CD4-positive, alpha-beta T cell treated with Interferon gamma for 1 hour (primary cell): ENCODE measurements at places on chromosomes 1 and 21.

DNA sequence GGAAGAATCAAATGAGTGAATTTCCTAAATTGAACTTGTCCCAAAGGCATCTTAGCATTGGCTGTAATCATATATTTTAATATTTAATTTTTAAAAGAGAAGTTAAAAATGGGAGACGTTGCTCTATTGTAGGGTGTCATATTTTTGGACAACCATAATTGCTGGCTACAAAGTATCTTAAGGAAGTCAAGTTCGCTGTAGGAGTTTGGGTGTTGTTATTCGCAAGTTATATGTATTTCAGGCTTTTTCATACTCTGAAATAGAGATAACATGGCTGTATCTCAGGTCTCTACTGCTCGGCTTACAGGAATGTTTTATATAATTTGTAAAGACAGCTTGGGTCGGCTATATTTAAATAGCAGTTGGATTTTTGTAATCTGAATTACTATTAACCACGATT is 852 bp downstream of the TMEM50A start:
- DNase-seq: no peak

- DNase-seq: no peak
Observed at GRCh38 chr1:8701794-8702471, 115.5 kb downstream of the RERE start.

DNA sequence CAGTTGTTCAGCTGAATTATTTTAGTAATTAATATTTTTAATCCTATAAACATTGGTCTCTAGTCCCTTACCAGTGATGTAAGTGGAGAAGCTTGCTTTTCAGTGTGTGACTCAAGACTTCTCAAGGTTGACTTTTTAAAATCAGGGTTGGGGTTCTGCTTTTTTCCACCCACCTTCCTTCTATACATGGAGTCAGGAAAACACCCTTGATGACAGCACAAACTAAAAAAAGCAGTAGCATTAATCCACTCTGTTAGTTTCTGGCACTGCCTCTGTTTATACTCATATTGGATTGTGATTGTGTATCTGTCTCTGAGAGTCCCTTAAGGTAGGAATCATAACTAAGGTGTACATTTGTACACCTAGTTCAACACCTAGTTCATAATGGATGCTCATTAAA is 8.3 kb upstream of the PLEKHO1 start:
- no peak for DNase-seq

DNA sequence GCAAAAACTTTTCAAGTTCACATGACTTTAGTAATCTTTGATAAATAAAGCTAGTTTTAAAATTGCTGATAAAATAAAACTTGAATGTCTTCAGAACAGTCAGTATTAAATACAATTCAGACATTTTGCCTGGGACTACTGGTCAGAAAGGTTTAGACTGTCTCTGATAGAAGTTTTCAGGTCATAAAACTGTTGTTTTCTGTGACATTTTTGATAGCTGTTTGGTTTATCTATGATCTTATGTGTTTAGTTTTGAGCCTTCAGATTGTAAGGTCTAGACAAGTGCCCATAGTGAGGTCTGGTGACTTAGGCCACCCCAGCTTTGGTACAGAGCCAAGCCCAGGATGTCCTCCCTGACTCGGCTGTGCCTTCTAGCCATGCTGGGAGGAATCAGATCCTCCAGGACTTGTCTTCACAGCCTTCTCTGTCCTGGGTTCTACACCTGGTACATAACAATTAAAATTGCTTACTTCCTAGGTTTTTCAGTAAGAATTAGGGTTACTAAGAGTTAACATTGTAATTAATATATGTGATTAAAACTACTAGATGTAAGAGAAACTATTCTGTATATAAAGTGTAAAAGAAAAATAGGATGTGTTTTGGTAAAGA is 15.1 kb upstream of the DNAH14 start:
- DNase-seq: no peak

GRCh38 chr1:168273575-168273974 is 7.1 kb upstream of the TBX19 start:
- no peak for DNase-seq

DNA sequence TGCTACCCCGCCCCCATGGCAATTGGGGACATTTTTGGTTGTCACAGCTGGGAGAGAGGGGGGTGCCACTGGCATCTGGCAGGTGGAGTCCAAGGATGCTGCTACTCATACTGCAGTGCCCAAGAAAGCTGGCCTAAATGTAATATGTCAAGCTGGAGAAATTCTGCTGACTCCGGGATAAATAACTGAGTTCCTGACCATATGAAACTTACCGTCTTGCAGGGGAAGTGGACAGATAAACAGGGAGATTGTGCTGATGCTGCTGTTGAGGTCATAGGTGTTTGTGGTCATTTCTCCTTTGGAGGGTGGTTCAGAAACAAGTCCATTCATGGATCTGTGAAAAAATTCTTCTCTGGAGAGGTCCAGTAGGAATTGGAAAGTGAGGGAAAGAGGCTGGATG is 54.4 kb downstream of the KAZN start:
- no peak for DNase-seq

DNA sequence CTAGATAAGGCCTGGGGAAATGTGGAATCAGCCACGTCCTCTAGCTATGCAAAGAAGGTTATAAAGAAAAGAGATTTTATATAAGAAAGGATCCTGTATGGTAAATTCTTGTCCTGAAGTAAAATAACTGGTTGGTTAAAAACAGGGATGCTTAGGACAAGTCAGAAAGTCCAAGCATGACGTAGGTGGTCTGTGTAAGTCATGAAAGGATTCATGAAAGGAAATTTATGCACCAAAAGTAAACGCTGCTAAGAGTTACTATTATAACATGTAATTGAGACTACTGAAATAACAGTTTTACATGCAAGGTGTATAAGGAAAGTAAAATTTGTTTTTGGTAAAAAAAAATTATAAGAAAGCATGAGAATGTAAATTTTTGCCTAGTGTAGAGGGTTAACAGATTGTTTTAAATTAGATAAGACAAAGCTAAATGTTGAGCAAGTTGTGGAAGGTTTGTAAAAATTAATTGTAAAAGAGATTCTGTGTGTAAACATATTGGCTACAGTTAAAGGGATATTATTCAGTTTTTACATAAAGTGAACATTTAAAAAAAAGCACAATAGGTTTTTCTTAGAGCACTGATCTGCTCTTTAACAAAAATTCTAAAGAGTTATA is 43.9 kb downstream of the PIGK start:
- DNase-seq: no peak

- DNase-seq: no peak
Observed at GRCh38 chr1:90782046-90782445, 64.9 kb upstream of the BARHL2 start.

DNA sequence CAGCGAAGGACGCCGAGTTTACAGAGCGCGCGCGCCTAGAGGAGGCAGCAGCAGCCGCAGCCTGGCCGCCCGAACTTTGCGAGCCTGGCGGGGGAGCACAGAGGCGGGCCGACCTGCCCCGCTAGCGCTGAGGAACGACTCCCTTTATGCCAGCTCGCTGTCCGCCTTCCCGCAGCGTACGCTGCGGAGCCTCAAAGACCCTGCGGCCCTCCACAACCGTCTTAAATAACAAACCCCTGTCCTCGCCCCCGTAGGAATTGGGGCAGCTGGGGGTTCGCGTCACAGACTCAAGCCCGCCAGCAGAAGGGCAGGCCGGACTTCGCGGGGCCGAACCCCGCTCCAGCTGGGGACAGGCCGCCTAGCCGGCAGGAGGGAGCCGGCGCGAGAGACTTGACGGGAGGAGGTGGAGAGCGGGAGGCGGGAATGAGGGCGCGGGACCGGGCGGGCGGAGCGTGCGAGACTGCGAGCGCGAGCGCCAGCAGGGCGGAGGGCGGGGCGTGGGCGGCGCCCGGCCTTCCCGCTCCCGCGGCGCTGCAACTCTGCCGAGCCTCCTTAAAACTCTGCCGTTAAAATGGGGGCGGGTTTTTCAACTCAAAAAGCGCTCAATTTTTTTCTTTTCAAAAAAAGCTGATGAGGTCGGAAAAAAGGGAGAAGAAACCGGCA is 1.8 kb upstream of the CDKN2C start:
- peak; percentile 76 for DNase-seq

DNA sequence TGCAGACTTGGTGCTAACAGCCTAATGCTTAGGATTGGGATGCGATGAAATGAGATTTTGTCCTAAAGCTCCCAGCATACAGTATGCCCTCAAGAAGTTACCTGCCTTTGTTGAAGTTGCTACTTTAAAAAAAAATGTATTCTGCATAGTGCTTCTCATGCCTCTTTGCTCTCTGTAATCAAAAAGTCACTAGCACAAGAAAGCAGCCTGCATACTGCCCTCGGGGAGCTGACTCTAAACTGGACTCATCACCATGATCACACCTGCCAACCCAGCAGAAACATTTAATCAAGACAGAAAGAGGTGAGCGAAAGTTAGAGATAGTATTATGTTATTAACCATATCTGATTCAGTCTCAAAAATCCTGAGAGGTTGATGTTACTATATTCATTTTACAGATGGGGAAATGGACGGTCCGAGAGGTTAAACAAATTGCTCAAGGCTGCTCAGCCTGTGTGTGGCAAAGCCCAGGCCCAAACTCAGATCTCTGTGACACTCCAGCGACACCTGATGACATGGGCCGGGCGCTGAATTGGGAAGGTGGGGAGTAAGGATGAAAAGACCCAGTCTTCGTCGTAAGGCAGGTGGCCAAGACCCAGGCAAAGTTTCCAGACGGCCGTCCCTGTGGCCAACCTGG is 1.1 kb downstream of the BATF3 start:
- no peak for DNase-seq

DNA sequence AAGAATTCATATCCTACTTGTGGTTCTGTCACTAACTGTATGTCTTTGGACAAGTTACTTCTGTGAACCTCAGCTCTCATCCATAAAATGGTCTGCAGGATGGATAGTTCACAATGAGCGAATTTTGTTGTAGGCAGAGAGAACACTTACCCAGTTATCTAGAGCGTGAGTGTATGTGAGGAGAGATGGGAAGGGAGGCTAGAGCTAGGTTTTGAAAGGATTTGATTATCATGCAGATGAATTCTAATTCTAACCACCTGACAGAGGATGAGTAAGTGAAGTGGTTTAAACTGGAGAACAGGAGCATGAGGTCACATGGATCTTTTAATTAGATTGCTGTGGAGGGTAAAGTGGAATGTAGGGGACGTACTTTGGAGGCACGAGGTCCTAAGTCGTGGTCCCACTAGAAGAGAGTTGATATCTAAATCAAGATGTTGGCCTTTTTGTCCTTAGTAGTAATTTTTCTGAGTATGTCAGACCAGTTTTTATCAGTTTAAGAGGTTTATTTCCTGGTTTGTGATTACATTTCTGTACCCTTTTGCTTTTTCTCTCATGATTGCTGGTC is 5.0 kb downstream of the SUCO start:
- no peak for DNase-seq

DNA sequence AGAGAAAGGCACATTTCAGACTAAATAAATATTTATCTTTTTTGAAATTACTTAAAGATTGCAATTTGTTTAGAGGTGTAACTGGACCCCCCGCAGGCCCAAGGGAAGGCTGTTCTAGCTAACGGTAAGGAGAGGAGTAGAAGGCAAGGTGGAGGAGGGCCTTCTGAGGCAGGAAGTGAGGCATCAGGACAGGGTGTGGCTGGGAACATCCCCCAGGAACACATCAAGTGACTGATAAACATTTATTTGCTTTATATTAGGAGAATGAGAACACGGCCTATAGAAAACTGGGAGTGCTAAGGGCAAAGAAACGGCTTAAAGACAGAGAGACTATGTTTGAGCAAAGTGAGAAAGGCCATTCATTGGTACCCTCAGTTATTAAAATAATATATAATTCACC is 23.2 kb downstream of the HIVEP3 start:
- no peak for DNase-seq

- DNase-seq: no peak
Observed at GRCh38 chr1:213749558-213749957, 238.2 kb upstream of the PROX1 start.

GRCh38 chr1:155018617-155019348 is 14.8 kb downstream of the DCST2 start:
- DNase-seq: no peak

DNA sequence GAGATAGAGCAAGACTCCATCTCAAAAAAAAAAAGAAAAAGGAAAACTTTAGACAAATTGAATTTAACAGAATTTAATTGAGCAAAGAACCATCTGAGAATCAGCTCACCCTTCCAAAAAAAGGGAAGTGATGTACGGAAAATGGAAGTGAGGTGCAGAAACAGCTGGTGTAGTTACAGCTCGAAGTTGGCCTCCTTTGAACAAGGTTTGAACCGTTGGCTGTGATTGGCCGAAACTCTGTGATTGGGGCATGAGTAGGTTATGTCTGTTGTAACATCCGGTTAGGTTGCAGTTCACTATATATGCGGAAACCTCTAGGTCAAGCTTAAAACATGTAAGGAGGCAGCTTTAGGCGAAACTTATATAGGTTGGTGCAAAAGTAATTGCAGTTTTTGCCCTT is 97.9 kb upstream of the KIF26B start:
- DNase-seq: peak; percentile 62

- no peak for DNase-seq
Observed at GRCh38 chr1:65836686-65837085, 44.0 kb downstream of the PDE4B start.

DNA sequence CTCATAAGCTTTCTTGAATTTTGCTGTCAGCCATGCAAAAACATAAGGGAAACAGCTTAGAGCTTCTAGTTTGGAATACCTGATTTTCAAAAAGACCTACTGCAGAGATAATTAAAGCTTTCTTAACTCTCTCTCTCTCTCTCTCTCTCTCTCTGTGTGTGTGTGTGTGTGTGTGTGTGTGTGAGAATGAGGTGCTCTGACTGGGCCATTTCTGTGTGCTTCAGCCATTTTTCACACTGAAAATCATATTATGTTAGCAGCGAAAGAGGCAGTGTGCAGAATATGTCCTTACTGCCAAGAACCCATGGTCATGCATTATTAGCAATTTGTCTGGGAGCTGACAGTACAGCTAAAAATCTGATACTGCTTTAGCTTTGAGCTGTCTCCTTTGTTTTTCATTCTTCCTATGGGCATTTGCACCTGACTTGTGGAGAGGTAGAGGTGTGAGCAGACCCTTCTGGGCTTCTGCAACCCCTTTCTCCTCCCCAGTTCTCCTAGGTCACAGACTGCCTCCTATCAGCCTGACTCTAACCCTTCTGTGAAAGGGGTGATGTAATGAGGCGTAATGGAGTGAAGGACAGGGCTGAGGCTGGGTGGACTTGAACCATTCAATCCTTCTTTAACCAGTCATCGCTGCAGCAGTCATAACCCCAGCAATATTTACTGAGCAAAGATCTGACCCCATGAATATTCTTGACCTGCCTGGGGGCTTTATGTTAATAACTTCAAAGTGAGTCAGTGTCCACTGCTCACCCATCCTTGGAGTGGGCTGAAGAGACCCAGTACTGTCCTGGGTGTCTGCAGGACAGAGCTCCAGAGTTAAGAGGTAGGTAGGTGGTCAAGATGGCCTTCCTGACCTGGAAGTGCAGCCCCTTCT is 61.2 kb downstream of the SYT6 start:
- no peak for DNase-seq
